ENCODE measurements at places on chromosomes 5 and 9.

GRCh38 chr9:126000731-126001580 is 253.8 kb downstream of the PBX3 start:
- no peak for DNase-seq

DNA sequence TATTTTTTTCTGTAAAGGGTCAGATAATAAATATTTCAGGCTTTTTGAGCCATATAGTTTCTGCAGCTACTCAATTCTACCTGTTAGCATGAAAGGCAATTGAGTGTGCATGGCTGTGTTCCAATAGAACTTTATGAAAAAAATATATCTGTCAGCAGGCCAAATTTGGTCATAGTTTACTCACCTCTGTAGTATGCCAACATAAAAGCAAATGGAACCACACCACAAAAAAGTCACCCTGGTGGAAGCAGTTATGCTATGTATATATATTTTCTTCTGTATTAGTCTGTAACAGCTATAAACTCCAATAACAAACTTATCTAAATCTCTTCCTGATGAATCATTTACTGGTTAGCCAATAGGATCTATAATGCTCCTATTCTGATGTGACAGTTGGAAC is 3.4 kb downstream of the SLC38A9 start:
- no peak for DNase-seq

GRCh38 chr9:2837915-2838314 is 6.0 kb downstream of the PUM3 start:
- peak; percentile 33 for DNase-seq

GRCh38 chr9:76609285-76610010 is 150.5 kb downstream of the GCNT1 start:
- no peak for DNase-seq

- DNase-seq, result no peak
Measured at GRCh38 chr5:121915765-121916164, 46.0 kb upstream of the SRFBP1 start.

GRCh38 chr5:7680260-7680659 is 170.7 kb downstream of the CFAP90 start:
- DNase-seq, result no peak

- DNase-seq, result no peak
Measured at GRCh38 chr5:71737931-71738539, 19.0 kb downstream of the CARTPT start.

- no peak for DNase-seq
Measured at GRCh38 chr5:154165886-154166285, 24.6 kb upstream of the GALNT10 start.

- peak; percentile 77 for DNase-seq
Measured at GRCh38 chr9:98255061-98255577, 330 bp downstream of the TBC1D2 start.

GRCh38 chr5:173968154-173968797 is 20.7 kb upstream of the C5orf47 start:
- no peak for DNase-seq

DNA sequence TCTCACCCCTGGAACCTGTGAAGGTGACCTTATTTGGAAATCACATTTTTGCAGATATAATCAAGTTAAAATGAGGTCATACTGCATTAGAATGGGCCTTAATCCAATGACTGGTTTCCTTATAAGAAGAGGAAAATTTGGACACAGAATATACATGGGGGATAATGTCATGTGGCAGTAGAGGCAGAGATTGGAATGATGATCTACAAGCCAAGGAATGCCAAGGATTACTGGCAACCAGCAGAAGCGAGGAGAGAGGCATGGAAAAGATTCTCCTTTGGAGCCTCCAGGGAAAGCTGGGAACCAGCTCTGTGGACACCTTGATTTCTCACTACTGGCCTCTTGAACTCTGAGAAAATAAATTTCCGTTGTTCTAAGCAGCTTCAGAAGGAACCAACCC is 20.2 kb upstream of the CEP78 start:
- DNase-seq, result peak; percentile 13

DNA sequence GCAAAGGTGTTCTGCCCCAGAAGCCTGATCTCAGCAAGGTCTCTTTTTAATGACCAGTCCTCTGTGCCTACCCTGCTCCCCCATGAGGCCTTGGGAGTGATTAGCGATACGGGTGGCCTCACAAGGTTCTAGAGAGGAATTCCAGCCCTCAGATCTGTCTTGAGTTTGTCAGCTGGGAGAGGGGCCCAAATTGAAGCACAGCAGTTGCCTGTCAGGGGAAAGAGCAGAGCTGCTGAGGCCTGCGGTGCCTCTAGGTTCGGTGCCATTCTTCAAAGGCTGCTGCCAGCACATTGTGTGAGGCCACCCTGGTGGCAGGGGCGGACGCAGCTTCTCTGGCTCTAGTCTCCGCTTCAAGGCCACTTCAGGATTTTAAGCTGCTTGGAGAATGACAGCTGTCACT is 85.7 kb upstream of the GRIA1 start:
- DNase-seq, result no peak

- DNase-seq, result no peak
Measured at GRCh38 chr9:95012035-95012708, 285.7 kb downstream of the AOPEP start.

DNA sequence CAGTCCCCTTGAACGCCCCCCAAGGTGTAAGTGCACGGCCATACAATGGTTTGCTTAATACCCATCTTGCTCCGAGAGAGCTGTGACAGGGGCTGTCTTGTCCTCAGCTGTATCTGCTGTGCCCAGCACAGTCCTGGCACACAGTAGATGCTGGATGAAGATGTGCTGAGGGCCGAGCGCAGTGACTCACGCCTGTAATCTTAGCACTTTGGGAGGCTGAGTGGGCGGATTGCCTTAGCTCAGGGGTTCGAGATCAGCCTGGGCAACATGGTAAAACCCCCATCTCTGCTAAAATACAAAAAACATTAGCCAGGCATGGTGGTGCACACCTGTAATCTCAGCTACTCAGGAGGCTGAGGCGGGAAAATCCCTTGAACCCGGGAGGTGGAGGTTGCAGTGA is 53.6 kb downstream of the C9orf50 start:
- no peak for DNase-seq

- DNase-seq, result no peak
Measured at GRCh38 chr5:167664222-167664804, 627.1 kb upstream of the WWC1 start.

DNA sequence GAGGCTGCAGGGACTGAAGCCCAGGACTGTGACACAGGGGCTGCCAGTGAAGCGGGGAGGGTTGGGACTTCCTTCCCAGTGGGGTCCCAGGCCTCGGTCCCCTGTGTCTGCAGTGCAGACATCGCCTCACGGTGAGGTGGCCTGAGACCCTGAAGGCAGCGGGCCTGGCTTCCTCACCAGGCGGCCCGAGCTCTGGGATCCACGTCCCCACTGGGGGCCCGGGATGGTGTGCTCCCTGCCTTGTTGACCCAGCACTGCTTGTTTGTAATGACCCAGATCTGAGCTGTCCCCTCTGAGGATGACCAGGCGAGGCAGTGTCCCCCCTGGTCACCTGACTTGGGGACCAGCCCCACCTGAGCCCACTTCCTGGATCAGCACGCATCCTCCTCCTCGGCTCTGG is 53.1 kb downstream of the COL5A1 start:
- DNase-seq, result no peak

DNA sequence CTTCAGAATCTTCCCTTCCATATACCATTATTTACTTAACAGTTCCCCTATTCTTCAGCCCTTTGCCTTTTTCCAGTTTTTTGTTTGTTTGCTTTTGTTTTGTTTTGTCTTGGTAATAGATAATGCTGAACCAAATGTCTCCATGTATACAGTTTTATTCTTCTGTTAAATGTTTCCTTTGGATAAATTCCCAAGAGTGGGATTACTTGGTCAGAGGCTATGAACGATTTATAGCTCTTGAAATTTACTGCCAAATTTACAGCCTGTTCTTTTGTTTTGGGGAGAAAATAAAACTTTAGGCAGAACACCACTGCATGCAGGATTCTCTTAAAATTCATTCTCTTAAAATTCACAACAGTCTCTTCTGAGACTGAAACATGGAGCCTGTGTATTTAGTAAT is 38.6 kb downstream of the NR4A3 start:
- no peak for DNase-seq

GRCh38 chr5:145826895-145827674 is 8.1 kb downstream of the PRELID2 start:
- DNase-seq, result no peak

DNA sequence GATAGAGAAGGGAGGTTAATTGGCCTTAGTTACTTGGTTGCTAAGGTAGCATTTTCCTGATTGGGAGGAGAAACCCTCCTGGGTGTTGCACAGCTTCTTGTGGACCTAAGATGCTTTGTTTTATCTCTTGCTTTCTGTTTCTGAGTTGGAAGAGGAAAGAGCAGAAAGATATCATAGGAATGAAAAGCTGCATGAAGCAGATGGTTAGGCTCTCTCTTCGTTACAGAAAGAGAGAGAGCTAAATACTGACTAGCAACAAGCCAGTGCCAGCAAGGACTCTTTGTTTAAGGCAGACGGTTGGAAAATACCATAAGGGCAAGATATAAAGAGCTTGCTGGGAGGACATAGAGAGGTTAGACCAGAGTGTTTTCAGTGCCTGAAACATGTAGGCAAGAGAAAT is 103.1 kb downstream of the ATG10 start:
- DNase-seq, result no peak

DNA sequence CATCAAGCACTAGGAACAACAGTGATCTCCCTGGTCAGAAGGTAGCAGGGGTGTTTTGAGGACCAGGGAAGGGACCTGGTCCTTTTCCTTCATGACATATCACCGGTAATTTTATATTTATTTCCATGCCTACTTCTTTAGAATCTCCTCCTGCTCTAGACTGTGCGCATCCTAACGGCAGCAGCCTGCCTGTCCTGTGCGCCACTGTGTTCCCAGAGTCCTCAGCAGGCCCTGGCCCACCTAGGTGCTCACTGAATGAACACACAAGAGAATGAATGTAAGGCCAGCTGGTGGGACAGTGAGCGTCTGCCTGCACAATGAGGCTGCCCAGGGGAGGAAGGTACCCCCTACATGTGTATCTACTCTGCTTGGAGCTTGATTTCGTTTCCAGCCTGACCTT is 51.5 kb downstream of the C5orf15 start:
- DNase-seq, result no peak

- DNase-seq, result peak; percentile 72
Measured at GRCh38 chr5:137743031-137743640, 7.2 kb upstream of the KLHL3 start.

- no peak for DNase-seq
Measured at GRCh38 chr5:134533115-134533815, 7.8 kb downstream of the JADE2 start.

DNA sequence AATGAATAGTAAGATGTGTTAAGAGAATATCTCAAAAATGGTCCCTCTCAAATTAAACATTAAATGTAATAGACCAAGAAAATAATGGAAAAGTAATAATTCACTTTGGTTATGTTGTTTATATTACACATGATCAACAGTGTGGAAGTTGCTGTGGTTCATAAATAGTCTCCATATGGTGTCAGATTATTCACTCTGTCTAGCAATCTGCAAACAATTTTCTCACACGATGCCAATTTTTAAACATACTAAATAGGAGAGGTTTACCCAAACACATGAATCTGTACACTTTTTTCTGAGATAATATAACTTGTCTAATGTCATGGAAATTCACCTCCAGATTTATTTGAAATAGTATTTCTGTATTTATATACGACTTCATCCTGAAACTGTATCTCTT is 217.4 kb upstream of the FBXL7 start:
- DNase-seq, result no peak

DNA sequence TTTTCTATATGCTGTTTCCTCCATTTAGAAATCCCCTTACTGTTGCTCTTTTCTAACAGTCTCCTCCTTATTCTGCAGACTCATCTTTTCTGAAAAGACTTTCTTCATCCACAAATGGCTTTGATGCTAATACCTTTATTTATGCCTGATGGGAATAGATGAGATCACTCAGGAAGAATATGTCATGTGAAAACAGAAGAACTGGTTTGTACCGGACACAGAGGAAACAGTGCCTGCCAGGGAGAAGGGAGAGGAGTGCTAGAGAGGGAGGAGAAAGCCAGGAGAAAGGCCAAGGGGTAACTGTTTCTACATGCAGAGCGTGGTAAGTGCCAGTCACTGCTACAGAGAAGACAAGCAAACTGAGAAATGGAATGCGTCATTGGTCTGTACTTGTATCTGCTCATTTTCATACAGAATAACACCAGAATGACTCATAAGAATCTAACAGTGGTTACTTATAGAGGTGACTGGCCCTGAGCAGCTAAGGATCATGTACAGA is 45.9 kb upstream of the PJA2 start:
- peak; percentile 100 for DNase-seq

GRCh38 chr5:8383616-8384015 is 514.7 kb downstream of the MTRR start:
- no peak for DNase-seq

GRCh38 chr9:130946766-130947617 is 7.9 kb upstream of the FIBCD1 start:
- DNase-seq, result no peak

DNA sequence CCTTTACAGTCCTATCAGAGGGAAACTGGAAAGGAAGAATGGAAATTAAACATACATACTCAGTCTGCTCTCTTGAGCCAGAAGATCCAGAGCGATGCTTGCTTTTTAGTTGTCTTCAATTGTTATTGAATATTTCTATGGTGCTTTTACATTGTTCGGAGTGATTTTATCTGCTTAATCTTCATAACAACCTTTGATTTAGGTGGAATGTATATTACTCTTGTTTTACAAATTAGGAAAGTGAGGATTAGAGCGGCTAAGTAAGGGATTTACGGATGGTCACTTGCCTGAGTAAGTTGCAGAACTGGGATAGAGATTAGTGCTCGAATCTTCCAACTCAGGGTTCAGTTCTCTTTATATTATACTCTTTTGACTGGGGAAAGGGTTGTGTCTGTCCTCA is 69.1 kb downstream of the PBX3 start:
- no peak for DNase-seq

- DNase-seq, result no peak
Measured at GRCh38 chr5:153080940-153081339, 409.5 kb upstream of the GRIA1 start.

- no peak for DNase-seq
Measured at GRCh38 chr9:26781906-26782305, 110.7 kb downstream of the CAAP1 start.

DNA sequence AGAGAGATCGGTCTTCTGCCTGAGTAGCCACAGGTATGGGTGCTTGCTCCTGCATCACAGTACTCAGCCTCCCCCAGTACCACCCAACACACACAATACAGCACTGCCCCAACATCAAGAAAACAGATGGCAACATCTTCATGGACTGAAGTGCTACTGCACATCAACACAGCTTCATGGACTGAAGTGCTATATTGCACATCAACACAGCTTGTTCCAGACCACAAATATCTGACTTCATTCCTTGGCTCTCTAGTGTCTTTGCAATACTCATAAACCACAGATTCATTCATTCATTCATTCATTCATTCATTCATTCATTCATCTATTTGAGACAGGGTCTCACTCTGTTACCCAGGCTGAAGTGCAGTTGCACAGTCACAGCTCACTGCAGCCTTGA is 31.1 kb upstream of the PCA3 start:
- no peak for DNase-seq

- DNase-seq, result no peak
Measured at GRCh38 chr9:134386951-134387831, 60.9 kb downstream of the RXRA start.
